Stimulated activated CD8-positive, alpha-beta memory T cell treated with anti-CD3 and anti-CD28 coated beads, Interleukin-15, amount 100 ng/mL, for 4 hours (primary cell): ENCODE measurements at places on chromosomes 3 and 15.

GRCh38 chr3:72768481-72768880, 79.8 kb downstream of the SHQ1 start:
- no peak for DNase-seq

GRCh38 chr3:178750639-178751300, 214.5 kb downstream of the KCNMB2 start:
- DNase-seq, result no peak

GRCh38 chr3:27641888-27642601, 80.1 kb downstream of the EOMES start:
- no peak for DNase-seq

- no peak for DNase-seq
Observed at GRCh38 chr3:159322322-159322939, 520.6 kb downstream of the MFSD1 start.

DNA sequence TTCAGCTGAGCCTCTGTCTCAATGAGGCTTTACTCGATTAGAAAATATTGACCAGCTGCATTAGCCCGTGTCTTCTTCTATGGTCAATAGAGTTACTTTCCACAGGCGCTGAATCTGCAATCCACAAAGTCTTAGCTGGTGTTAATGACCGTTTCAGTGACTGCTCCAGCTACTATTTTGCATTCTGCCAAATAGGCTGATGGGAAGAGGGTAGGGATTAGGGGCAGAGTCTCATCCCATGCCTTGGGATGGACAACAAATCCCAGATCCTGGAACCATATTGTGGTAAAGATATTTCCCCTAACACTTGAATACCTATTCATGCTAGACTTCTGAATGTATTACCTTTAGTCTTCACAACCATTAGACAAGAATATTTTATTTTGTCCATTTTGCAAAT, 29.5 kb upstream of the MAGI1 start:
- DNase-seq, result no peak

- no peak for DNase-seq
Observed at GRCh38 chr3:129598000-129598381, 8.5 kb downstream of the PLXND1 start.

GRCh38 chr3:150170852-150171520, 200.3 kb upstream of the PFN2 start:
- DNase-seq, result no peak

DNA sequence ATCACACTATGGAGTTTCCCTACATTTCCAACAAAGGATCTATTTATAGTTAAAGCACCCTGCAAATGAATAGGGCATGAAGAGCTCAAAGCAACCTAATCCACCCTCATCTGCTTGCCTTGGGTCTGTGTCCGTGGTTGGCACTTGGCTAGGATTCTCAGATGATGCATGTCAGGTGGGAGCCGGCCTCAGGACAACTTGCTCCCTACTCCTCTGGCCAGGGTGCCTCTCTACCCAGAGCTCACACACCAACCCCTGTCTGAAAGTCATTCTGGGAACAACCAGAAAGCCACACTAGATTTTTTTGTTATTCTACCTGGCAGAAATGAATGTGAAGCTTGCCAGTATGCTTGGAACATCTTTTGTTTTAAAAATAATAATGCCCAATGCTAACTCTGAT, 13.2 kb downstream of the ARHGEF3 start:
- DNase-seq, result no peak

GRCh38 chr15:35663956-35664355, 118.0 kb upstream of the DPH6 start:
- DNase-seq, result no peak

- DNase-seq, result no peak
Observed at GRCh38 chr3:194121891-194122631, 13.9 kb upstream of the HES1 start.

GRCh38 chr3:37619568-37619967, 242.1 kb upstream of the CTDSPL start:
- DNase-seq, result no peak

GRCh38 chr15:33433821-33434220, 123.1 kb downstream of the RYR3 start:
- DNase-seq, result no peak

DNA sequence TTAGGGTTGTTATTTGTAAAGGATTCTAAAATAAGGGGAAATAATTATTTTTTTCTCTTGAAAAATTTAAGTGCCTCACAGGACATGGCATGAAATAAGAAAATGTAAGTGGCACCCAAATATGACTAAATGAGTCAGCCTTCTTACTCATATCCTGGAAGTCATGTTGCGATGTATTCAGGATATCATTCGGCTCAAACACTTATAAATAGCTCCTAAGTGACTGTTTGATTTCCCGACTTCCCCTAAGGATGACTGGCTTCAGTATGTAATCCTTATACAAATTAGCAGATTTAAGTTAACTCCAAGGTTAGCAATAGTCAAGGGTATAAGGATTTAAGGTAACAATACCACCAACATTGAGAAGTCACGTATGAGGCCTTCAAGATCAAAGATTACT, 57.3 kb upstream of the OSTN start:
- no peak for DNase-seq

DNA sequence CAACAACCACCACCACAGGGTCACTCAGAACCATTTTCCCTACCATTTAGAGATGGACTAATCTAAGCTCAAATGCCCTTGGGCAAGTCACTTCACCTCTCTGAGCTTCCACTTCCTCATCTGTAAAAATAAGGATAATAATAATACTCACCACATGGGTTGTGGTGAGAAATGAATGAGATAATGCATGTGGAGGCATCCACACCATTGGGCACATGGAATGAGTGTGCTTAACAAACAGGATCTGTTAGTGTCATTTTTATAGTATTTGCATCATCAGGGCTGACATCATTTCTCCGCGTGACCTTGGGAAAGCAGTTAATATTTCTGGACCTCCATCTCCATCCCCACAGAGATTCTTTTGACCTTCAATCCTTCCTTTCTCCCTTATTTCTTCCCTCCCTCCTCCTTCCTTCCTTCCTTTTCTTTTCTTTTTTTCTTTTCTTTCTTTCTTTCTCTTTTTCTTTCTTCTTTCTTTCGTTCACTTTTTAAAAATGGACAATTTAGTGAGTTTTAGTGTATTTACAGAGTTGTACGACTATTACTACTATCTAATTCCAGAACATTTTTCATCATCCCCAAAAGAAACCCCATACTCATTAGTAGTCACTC, 7.7 kb upstream of the RFT1 start:
- DNase-seq, result no peak

DNA sequence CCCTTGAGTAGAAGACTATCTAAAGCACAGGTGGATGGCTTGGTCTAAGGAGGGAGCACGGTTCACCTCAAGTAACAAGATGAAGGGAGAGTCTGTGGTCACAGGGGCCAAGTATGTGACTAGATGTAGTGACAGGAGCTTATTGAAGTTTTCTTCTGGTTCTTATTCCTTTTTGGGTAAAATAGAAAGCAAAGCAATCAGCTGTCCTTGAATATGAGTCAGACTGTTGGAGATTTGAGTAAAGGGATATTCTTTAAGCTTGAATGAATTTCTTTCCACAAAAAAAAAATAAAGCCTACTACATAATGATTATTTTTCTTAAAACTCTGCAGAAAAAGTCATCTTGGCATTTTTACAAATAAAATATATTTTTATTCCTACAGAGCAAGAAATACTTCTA, 1.5 kb upstream of the CNTN6 start:
- no peak for DNase-seq

GRCh38 chr15:38530113-38530512, 34.5 kb downstream of the RASGRP1 start:
- no peak for DNase-seq

DNA sequence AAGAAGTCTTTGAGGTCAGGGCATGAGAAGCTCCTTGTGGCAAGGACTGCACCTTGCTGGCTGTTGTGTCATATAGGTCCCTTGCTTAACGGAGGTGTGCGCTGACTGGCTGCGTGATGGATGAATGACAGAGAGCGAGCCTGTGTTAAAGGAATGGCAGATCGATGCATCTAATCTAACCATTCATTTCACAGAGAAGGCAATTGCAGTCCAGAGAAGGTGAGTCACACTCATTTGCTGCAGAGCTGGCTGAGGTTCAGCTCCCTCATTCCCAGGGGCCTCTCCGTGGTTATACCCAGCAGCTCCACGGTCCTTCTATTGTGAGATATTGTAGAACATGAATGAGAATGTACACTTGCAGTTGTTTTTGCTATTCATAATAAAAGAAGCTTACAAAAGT, 289.3 kb downstream of the EPHB1 start:
- no peak for DNase-seq

- DNase-seq, result no peak
Observed at GRCh38 chr3:166889241-166889640, 490.9 kb downstream of the ZBBX start.

DNA sequence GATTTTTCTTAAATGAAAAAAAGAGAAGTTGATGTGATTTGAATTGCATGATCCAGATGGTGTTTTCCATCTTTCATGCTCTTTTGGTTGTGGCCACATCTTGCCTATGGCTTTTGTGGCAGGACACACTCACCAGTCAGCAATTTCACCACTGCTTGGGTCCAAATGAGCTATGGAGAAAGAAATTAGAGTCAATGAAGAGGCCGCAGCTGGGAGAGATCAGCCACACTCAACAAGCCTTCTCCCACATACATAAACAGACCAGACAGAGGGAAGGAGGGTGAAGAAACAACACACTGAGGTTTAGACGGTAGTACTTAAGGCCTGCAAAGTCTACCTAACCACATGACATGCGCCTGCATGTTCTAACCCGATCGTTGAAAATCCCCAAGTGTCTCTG, 110.7 kb upstream of the CDIN1 start:
- no peak for DNase-seq

GRCh38 chr15:39028069-39028468, 463.5 kb upstream of the RASGRP1 start:
- DNase-seq, result no peak

- no peak for DNase-seq
Observed at GRCh38 chr3:58884453-58884852, 165.4 kb downstream of the CFAP20DC start.

- no peak for DNase-seq
Observed at GRCh38 chr3:168473334-168473890, 377.7 kb upstream of the GOLIM4 start.

- DNase-seq, result no peak
Observed at GRCh38 chr3:39519103-39519502, 51.6 kb downstream of the MOBP start.

- DNase-seq, result no peak
Observed at GRCh38 chr3:194744826-194745225, 59.1 kb downstream of the FAM43A start.

DNA sequence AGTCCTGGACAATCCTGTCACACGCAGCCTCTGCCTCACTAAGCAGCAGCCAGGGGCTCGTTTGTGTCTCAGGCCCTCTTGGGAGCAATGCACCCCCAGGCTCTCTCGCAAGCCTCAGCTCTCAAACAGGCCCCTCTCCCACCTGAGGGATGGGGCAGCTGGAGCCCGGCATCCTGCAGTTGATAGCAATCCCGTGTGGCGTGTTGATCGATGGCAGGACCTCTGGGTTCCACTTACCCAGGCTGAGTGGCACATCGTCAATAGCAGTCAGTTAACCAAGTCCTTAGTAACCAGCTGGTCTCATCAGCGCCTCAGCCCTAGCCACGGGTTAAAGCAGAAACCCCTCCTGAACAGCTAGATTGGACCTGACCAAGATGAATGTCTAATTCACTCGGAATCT, 36.5 kb upstream of the PLXNA1 start:
- no peak for DNase-seq

DNA sequence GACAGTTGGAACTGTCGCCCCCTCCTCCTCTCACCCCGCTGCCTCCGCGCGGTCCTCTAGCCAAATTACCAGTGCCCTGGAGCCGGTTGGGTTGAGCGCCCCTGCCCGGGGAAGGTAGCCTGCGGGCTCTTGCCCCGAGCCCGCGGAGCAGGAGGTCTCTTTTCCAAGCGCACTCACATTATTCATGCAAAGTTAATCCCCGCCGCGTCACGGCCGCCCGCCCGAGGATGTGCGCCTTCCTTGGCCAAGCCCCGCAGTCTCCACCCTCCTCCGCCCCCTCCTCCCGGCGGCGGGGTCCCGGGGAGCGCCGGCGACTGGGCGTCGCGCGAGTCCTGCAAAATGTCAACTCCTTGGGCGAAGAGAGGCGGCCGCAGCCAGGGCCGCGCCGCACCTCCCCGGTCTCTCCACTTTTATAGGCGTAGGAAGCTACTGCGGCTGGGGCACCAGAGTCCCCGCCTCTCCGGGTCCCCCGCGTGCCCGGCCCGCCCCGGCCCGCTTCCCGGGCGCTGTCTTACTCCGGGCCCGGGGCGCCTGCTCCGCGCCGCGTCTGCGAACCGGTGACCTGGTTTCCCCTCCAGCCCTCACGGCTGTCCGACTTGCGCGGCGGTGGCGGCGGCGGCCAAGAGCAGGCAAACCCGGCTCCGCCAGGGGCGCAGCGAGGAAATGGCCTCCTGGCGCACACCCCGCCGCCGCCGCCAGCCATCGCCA, at the start of gene THRB:
TSS of gene THRB (minus strand) at position 233 of the 708 bp plus-strand sequence.
- DNase-seq, result no peak

DNA sequence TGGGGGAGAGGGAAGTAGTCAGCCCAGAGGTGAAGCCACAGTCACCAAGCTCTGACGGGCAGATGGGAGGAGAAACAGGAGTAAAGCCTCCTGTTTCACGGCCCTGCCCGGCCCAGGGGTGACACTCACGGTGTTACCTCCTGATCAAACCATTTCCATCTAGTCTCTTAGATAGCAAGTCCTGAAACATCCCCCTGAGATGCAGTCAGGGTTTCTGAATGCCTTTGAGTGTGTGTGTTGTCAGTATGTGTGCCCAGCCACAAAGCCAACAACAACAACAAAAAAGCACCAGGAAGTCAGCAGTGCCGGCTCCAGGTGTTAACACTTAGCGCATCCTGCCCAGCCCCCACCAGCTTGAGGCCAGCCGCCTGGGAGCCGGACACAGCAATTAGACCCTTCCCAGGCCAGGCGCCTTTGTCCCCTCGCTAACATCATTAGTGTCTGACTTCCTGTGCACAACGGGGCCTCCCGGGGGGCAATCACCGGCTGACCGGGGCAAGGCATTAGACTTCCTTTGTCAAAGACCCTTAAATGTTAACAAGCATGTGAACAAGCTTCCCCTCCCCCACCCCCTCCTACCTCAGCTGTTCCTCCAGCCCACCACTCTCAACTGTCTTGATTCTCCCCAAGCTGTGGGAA, 34.5 kb downstream of the IL17RD start:
- no peak for DNase-seq

DNA sequence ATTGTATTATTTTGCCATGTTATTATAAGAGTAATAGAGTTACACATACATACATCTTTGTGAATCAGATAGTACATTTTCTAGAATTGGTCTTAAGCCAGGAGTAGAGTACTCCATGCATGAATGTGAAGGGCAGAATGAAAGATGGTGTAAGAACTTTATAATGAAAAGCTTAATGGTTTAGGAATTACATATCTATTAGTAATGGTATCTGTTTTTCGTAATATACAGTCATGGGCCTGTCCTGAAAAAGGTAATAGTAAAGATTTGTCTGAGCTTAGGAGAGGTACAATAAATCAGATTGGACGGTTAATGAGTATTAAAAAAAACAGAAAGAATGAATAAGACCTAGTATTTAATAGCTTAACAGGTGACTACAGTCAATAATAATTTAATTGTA, 118.2 kb upstream of the PRTG start:
- DNase-seq, result no peak

- DNase-seq, result no peak
Observed at GRCh38 chr3:158105710-158106253, 438 bp downstream of the SHOX2 start.
